SK-MEL-5 (cell line): ENCODE measurements at places on chromosomes 11 and 22. TPM values are rescaled to one million over a fixed set of nuclear protein-coding genes. Genes with fewer than 3 reads are reported as not detected.

DNA sequence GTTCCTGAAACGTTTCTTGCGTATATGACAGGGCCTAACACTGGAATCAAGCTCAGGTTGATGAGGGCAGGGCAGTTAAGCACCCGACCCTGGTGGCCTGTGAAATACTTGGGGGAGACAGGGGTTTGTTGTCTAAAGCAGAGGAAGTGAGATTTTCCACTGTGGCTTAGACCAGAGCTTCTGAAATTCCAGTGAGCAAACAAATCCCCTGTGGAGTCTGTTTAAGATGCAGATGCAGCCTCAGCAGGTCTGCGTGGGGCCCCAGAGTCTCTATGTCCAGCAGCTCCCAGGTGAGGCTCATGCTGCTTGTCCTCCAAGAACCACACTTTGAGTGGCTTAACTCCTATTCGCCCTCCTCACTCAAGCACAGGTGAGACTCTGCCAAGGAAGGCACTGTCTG, 39.1 kb upstream of the PRAME start:
- DNase-seq = no peak

Gene KIF18A
- 15.3 and 16.1 TPM in 2 replicates for total RNA-seq

Gene MIOX
- not detected in 2 replicates for total RNA-seq

- no peak for DNase-seq
Observed at GRCh38 chr11:34493468-34493867, 20.1 kb downstream of the ELF5 start.

DNA sequence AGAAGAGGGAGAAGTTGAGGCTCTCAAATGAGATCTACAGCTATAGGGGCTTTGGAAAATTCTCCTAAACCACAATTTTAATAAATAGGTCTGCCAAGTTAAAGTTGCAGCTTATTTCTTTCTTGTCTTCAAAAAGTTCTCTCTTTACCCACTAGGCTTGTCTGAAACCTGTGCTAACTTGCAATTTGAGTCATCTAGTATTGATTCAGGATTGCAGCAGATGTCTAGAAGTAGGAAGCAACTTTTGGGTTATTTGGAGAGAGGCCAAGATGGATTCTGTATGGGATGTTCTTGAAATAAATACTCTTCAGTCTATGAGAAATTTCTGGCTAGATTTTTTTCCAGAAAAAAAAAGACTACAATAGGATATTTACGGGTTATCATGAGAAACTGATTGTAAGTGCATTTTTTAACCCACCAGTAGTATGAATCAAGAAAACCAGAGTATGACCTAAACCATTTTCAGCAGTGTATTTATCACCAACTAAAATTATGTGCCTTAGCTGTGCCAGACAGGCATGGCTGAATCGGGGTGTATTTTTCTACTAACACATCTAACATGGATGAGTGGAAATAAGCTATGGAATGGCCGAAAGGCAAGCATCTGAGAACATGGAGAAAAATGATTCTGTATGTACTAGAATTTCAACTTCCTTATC, 4.9 kb upstream of the RAB38 start:
- DNase-seq = no peak

DNA sequence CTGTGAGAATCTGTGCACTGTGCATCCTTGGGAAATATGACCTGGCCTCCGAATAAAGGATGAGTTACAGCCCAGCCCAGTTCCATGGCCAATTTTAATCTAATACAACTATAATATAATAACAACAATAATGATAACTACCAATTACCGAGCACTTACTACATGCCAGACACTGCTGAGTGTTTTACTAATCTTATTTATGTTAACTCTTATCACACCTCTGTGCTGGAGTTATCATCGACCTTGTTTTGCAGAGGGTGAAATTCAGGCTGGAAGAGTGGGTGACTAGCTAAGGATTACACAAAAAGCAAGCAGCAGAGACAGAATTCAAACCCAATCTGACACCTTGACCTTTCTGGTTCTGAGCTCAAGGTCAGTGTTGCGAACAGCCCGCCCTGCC, 83.9 kb downstream of the GALNT18 start:
- DNase-seq = no peak

Gene HEPN1
- not detected in 2 replicates for total RNA-seq

Gene LDLRAD3
- total RNA-seq = 28.6 and 30.0 TPM in 2 replicates

GRCh38 chr11:76177250-76177686, 29.0 kb downstream of the WNT11 start:
- DNase-seq = no peak

DNA sequence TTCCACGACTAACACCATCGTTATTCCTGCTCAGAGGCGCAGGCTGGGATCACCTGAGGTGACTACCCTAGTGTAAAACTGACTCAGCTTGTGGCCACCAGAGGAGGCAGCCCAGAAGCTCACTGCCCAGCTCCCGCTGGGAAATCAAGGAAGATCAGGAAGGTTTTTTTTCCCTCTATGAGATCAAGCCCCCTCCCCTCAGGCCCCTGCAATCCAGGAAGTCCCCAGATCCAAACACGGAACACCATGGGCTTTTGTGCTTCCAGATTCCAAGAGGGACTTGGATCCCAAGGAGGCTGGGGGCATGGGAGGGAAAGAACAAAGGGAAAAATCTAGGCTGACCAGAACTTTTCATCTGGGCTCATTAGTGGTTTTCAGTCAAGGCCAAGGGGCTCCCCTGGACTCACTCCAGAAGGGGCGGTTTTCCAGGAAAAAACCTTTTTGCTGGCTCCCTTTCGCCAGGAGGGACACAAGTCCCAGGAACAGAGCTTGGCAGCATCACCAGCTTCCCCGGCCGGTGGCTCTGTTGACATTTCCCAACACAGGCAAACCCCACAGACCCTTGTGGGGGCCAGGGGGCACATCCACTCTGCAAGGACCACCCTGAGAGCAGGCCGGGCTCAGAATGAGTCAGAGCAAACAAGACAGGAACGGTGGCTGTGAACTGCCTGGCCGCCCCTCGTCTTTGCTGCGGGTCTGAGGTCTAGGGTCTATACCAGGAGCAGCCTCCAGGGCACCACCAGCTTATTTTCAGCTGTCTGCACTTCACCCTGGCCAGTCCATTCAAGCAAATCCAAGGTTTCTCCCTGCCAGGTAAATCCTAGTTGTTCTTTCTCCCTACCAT, 36.8 kb downstream of the MYH9 start:
- no peak for DNase-seq

GRCh38 chr11:23687991-23688390, 808.9 kb upstream of the LUZP2 start:
- DNase-seq = no peak

DNA sequence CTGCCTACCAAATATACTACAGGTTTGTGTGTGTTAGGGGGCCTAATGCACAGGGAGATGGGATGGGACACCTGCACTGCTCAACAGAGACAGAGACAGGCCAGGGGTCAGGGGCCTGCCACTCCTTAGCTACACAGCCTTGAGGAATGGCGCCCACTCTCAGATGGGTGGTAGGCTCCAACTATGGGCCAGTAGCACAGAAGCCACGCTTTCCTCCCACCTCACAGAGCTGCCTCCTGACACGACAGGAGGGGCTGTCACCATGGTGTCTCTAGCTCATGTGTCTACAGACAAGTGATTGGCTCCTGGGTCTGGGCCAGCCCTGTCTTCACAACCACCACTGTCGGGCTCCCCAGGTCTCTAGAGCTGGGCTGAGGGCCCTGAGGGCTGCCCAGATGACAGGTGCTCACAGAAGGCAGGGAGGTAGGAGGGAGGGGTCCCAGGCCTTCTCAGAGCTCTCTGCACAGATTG, 81.8 kb downstream of the DGCR2 start:
- no peak for DNase-seq

GRCh38 chr11:12243486-12243885, 133.1 kb downstream of the MICAL2 start:
- no peak for DNase-seq

GRCh38 chr11:16612566-16613261, 125.7 kb upstream of the C11orf58 start:
- DNase-seq = peak; percentile 43

- no peak for DNase-seq
Observed at GRCh38 chr22:20058989-20059770, 20.9 kb upstream of the DGCR8 start.

Gene PLAAT2
- not detected in 2 replicates for total RNA-seq

DNA sequence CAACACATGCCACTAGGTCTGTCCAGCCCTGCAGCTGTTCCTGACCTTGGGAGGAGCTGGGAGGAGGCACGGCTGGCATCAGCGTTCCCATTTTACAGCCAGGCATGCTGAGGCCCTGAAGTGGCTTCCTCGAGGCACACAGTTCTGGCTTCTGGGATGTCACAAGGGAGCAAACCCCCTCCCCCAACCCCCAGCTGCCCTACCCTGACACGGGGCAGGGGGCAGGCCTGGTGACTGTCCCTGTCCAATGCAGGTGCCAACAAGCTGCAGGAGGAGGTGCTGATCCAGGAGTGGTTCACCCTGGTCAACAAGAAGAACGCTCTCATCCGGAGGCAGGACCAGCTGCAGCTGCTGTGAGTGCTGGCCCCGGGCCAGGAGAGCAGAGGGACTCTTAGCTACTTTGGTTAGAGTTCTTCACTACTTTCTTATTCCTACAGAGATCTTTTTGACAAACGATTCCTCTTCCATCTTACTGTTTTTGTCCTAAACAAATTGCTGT, 5.3 kb downstream of the KCNK7 start:
- no peak for DNase-seq

GRCh38 chr22:43833286-43834240, 21.5 kb upstream of the EFCAB6 start:
- no peak for DNase-seq

DNA sequence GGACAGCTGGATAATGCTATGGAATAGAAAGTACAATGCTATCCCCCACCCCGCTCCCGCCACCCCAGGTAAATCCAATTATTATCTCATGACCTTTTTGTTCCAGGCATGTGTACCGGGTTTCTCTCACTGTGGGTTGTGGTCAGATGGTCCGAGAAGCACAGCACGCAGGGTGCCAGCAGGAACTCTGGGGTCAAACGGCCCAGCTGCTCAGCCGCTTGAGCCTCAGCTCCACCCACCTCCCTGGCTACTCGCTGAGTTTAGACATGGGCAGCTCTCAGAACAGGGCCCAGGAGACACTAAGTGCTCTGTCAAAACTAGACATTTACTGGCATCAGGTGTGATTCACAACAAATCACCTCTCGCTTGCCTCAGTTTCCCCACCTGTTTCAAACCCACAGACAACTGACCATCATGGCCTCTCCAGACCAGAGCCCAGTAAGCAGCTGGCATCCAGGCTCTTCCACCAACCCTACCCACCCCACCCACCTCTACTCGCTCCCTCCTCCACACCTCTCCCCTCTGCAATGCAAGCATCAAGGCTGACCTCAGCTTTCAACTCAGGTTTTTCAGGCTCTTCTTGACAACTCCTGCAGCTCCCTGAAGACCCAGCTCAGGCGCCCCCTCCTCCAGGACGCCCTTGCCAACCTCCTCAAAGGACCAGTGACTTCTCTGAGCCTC, 13.0 kb upstream of the MFNG start:
- DNase-seq = no peak

Gene UBQLN3
- total RNA-seq = not detected in 2 replicates

Gene APOL3
- total RNA-seq = 0.18 TPM in 1 of 2 replicates, not detected in the other

Gene SLC25A45
- 3.4 and 4.6 TPM in 2 replicates for total RNA-seq

GRCh38 chr11:113106507-113106906, 145.3 kb downstream of the NCAM1 start:
- no peak for DNase-seq
